ENCODE measurements at places on chromosomes 2 and 18.
A peak's percentile ranks its signal among the peaks of the same experiment; 100 is the strongest.

GRCh38 chr18:26792661-26793060 is 72.8 kb downstream of the AQP4 start:
- no peak for DNase-seq

GRCh38 chr2:222306393-222307142 is 7.8 kb upstream of the PAX3 start:
- DNase-seq = no peak

- no peak for DNase-seq
Observed at GRCh38 chr2:48266698-48267097, 263.3 kb upstream of the STON1 start.

GRCh38 chr2:48198371-48198770 is 292.1 kb upstream of the FBXO11 start:
- DNase-seq = no peak

- peak; percentile 51 for DNase-seq
Observed at GRCh38 chr2:67649331-67650261, 252.5 kb downstream of the ETAA1 start.
